KG1 (cell line): ENCODE measurements at places on chromosomes 7 and 10.

DNA sequence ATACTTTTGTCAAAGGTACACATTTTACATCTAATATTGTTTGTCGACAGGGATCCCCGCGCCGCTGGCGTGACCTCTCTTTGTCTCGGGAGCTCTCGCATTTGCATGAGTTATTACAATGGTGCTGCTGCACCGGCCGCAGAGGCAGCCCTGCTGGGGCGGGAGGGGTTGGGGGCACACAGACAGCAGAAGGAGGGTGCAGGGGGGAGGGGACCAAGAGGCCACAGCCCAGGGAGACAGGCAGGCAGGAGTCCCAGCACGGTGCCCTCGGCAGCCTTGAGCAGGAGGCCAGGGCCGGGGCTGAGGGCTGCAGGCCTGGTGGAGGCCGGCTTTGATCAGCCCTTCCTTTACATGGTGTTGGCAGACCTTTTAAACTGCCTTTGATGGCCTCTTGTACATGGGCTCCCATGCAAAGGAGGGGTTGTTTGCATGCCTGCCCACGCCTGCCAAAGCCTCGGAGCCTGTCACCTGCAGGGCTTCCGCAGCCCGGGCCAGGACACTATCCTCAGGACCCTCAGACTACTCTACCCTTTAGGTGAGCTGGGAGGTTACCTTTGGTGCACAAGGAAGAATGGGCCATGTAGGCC, 95.5 kb downstream of the EBF3 start:
- no peak for DNase-seq

GRCh38 chr7:50266635-50267386, 37.7 kb upstream of the IKZF1 start:
- peak; percentile 55 for DNase-seq

DNA sequence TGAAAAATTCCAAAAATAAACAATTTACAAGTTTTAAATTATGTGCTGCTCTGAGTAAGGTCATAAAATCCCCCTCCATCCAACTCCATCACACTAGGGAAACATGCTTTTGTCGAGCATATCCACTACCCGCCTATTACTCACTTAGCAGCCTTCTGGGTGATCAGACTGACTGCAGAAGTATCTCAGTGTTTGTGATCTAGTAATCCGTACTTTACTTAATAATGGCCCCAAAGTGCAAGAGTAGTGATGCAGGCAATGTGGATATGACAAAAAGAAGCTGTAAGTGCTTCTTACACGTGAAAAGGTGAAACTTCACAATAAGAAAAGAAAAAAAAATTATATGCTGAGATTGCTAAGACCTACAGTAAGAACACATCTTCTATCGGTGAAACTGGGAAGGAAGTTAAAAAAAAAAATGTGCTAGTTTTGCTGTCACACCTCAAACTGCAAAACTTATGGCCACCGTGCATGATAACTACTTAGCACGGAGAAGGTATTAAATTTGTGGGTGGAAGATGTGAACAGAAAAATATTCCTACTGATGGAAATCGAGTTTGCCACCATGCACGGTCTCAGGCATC, 43.2 kb downstream of the SEMA3C start:
- no peak for DNase-seq

- DNase-seq = no peak
Observed at GRCh38 chr10:69842882-69843281, 41.2 kb downstream of the COL13A1 start.

- DNase-seq = no peak
Observed at GRCh38 chr10:63491588-63492316, 26.0 kb upstream of the JMJD1C start.

DNA sequence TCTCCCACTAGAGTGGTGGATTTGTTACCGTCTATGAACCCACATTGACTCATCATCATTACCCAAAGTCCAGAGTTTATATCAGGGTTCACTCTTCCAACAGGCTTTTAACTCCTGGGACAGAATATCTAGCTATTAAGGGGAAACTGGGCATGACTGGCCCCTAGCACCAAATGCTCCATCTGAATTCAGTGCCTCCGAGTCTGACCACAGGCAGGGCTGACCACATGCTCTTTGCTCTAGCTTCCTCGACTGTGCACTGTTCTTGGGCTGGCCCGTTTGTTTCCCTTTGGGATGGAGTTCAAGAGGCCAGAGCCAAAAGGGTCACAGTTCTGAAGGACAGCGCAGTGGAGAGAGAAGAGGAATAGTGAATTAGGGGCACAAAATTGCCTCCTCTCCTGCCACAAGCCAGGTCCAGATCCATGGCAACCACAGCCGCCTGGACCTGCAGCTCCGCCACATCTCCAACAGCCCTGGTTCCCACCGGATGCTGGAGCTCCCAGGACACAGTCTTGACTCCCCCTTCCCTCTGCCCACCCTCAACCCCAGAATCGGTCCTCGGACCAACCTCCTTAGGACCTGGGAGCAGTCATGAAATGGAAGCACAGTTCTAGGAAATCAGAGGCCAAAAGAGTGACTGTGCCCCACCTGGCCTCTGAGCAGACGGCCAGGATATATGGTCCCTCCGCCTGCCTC, 16.2 kb downstream of the CAMK2G start:
- no peak for DNase-seq

DNA sequence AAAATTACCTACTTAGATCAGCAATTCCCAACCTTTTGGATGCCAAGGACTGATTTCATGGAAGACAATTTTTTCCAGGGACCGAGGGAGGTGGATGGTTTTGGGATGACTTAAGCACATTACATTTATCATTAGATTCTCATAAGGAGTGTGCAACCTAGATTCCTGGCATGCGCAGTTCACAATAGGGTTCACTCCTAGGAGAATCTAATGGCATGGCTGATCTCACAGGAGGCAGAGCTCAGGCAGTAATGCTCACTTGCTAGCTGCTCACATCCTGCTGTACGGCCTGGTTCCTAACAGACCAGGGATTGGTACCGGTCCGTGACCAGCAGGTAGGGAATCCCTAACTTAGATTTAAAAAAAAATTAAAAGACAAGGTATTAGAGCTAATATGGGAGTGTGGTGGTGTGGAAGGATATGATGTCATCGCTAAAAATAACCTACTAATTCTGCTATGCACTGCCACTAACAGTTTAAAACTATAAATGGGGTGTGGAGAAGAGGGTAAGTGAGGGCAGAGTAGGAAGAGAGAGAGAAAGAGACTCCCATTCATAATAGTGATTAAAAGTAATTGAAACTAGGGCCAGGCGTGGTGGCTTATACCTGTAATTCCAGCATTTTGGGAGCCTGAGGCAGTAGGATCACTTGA, 282.7 kb downstream of the BAMBI start:
- DNase-seq = no peak

GRCh38 chr10:4004144-4004543, 219.1 kb upstream of the KLF6 start:
- no peak for DNase-seq

GRCh38 chr7:66899552-66900280, 21.3 kb upstream of the TMEM248 start:
- no peak for DNase-seq

DNA sequence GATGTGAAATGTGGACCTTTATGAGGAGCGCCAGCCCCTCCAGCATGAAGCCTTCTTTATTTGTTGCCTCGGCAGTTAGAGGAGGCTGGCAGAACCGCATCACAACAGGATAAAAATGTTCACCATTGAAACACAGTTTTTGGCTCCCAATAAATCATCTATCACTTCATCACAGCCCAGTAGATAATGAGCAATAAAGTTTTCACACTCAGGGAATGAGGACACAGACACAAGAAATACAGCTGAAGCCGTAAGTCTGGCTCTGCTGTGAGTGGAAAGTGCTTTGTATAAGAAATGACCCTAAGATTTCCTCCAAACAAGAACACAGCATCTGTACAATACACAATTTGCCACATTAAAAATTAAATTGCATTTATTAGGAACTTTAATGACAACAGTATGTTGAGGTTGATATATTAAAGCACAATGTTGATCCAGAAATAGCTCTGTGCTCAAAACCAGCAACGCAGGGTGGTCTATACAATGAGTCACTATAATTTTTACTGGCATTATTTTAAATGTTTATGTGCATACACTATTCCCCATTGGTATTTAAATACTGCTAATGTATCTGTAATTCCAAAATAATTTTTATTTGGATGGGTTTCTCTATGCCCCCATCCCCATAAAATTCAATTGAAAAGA, 301.8 kb upstream of the MGMT start:
- DNase-seq = no peak

GRCh38 chr10:59366290-59366689, 3.9 kb upstream of the FAM13C start:
- no peak for DNase-seq

DNA sequence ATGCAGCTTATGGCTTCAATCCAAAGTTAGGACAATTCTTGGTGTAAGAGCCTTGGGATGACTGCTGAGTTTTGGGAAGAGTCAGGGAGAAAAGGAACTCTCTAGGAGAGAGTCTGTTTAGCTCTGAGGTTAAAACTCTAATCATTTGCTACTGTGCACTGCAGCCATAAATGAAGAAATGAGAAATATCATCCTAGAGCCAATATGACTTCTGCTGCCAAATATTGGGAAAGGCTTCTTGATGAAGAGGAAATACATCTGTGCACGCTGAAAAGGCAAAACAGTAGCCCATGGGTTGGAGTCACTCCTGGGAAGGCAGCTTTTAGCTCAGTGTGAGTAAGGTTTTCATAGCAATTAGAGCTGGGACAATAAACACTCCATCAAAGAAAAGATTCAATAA, 308.8 kb downstream of the SFMBT2 start:
- no peak for DNase-seq

GRCh38 chr10:97383159-97383558, 18.0 kb downstream of the RRP12 start:
- no peak for DNase-seq

DNA sequence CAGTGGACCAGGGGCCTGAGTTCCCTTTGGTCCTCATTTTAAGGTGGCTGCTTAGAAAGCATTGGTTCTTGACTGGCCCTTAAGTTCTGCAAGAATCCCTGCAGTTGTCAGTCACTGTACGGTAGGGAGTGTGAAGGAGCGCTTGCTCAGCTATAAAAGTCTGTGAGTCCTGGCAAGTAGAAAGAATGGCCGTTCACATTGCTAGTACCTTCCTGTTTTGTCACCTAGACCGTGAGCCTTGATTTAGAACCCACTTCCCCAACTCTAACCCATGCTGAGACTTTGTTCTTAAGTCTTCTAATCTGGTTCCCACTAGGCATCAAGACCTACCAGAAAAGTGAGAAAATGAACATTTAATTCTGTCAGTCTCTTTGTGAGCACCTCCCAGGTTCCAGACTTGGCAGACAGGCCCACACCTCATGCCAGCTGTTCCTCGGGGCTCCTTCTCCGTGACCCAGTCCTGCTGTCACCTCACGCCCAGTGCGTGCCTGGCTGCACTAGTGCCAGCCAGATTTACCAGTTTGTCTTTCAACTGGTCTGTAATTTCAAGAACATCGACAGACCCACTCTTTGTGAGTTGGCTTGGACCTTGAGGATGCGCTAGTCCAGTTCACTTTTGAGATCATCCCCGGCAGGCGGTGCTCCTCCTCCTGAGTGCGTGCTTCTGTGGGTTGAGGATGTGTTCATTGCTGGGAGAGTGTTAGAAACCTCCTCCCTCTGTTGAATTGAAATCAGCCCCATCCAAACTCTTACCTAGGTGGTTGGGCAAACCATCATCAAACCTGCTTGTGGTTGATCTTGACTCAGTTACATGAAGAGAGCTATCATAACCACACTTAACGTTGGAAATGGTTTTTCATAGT, 78.5 kb downstream of the SHH start:
- no peak for DNase-seq

- no peak for DNase-seq
Observed at GRCh38 chr7:24572393-24572996, 757 bp upstream of the PALS2 start.

GRCh38 chr7:132138817-132139216, 437.5 kb downstream of the PLXNA4 start:
- DNase-seq = no peak

- DNase-seq = no peak
Observed at GRCh38 chr7:12926206-12926605, 238.8 kb downstream of the ARL4A start.

DNA sequence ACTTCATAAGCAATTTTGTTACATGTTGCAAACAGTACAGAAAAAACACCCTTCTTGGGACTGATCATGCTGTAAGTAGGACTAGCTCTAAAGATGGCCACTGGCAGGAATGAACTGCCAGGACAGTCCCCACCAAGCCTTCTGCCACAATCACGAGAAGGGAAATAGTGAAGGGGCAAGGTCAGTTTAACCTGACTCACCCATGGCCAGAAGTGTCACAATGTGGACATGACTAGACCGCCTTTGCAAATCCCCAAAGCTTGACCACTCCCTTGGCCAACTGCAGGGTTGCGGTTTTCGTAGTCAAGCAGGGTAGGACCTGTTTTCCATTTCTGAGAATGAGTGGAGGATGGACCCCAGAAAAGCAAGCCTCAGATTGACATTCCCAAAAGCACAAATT, 19.4 kb upstream of the FRAT2 start:
- DNase-seq = no peak

DNA sequence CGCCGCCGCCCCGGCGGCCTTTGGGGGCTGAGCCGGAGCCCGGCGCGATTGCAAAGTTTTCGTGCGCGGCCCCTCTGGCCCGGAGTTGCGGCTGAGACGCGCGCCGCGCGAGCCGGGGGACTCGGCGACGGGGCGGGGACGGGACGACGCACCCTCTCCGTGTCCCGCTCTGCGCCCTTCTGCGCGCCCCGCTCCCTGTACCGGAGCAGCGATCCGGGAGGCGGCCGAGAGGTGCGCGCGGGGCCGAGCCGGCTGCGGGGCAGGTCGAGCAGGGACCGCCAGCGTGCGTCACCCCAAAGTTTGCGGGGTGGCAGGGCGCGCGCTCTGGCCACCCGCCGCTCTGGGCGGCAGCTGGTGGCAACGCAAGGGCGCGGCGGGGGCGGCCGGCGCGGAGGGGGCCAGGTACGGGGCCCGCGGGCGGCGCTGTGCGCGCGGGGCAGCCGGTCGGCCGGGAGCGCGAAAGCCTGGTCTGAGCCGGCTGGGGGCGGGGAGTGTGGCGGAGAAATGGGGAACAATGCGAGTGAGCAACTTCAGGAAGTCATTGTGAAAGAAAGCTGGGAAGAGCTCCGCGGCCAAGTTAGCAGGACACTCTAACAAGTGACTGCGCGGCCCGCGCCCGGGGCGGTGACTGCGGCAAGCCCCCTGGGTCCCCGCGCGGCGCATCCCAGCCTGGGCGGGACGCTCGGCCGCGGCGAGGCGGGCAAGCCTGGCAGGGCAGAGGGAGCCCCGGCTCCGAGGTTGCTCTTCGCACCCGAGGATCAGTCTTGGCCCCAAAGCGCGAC, at the start of gene IKZF1:
Gene IKZF1, plus strand, starts transcription at position 588 of the 782 bp plus-strand sequence. CDS start 14,346 bp downstream, outside the sequence.
- DNase-seq = peak; percentile 52

- DNase-seq = no peak
Observed at GRCh38 chr10:47404446-47404845, 20.4 kb upstream of the ZNF488 start.

DNA sequence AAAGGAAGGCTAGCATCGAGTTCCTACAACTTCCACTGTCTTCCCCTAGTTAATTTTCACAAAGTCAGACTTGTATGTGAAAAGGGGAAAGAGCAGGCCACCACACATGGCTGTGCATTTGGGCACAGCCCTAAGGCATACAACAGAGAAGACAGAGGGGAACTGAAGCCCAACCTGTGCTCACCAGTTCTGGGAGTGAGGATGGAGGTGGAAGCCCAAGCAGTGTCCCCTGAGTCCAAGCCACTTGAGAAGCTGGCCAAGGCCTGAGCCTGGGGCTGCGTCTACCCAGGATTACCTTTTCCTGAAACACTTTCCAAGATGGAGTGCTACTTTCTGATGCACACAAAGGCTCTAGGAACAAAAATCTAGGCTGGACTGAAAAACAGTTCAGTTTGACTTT, 20.3 kb downstream of the GPNMB start:
- DNase-seq = no peak

GRCh38 chr10:100565206-100565985, 29.7 kb downstream of the HIF1AN start:
- DNase-seq = no peak

- DNase-seq = no peak
Observed at GRCh38 chr7:133682364-133683181, 429.7 kb downstream of the EXOC4 start.
